CD4-positive, CD25-positive, alpha-beta regulatory T cell (primary cell): ENCODE measurements at places on chromosomes 5 and 9. TPM values are rescaled to one million over a fixed set of nuclear protein-coding genes. Genes with fewer than 3 reads are reported as not detected.
A peak's percentile ranks its signal among the peaks of the same experiment; 100 is the strongest.

DNA sequence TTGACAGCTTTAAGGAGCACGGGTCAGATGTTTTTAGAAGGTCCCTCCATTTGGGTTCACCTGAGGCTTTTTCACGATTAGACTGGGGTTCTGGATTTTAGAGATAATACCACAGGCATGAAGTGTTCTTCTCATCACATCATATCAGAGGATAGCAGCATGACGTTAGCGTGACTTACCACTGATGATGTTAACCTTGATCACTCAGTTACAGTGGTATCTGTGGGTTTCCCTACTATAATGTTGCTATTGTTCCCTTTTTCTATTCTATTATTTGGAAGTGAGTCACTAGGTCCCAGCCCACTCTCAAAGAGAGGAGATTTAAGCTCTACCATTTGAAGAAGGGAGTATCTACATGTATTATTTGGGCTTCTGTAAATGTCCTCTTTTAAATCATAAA is 300.0 kb downstream of the MAST4 start:
- H3K36me3 ChIP-seq = no peaks in the 10 kb centered on the region
- DNase-seq = no peak
- no peaks in the 10 kb centered on the region for H3K4me1 ChIP-seq
- no peak overlapping the region for H3K4me3 ChIP-seq
- no peak overlapping the region for H3K27ac ChIP-seq

DNA sequence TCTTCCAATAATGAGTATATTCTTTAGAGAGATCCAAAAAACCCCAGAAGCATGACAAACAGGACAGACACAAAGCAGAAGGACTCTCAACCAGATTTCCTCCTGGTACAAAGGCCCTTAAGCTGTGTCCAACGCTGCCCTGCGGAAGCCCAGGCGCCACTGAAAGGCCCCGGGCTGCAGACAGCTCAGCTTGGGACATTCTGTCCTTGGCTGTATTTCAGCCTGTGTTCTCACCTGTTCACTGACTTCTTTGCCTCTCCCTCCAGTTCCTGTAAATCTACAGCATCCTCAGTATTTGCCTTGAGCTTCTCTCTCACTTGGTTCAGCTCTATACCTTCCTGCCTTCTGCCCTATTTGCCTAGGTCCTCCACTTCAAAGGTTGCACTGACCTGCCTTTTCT is 96.5 kb downstream of the SH3TC2 start:
- H3K27me3 ChIP-seq = no peaks in the 10 kb centered on the region
- H3K4me3 ChIP-seq = no peak overlapping the region
- H3K27ac ChIP-seq = no peak overlapping the region
- DNase-seq = no peak
- H3K4me1 ChIP-seq = no peaks in the 10 kb centered on the region
- no peaks in the 10 kb centered on the region for H3K36me3 ChIP-seq

GRCh38 chr9:34124099-34124498 is 2.4 kb downstream of the DCAF12 start:
- peak overlapping the region; percentile 94 for H3K27ac ChIP-seq
- H3K4me3 ChIP-seq = peak overlapping the region; percentile 90
- no peaks in the 10 kb centered on the region for H3K27me3 ChIP-seq
- no peak for DNase-seq
- H3K4me1 ChIP-seq = peaks cover 41% of the 10 kb centered on the region
- peaks cover 29% of the 10 kb centered on the region for H3K36me3 ChIP-seq

DNA sequence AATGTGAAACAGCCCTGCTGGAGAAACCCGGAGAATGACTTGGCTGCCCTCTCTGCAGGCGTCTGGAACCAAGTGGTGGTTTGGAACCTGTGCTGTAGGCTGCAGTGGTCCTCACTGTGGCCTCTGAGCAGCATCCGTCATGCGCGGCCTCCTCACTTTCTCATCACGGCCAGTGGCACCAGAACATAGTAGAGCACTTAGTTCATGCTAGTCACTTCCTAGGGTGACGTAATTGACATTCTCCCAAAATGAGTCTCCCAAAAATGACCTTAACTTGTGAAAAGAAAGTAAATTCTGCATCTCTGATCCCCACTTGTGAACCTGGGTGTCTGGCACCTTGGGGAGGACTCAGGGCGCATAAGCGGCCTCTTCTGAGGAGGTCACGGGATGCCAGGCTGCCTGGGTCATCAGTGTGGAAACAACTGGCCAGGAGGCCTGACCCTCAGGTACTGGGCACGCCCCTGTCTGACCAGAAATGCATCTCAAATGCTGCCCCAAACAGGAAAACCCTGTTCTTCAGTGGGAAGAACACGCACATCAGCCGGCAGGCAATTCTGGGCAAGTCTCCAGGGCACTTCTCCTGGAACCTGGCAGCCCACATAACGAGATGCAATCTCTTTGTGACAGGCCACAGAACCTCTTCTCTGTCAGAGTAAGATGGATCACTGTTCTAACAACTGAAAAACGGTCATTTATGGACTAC is 36.6 kb upstream of the SPTLC1 start:
- DNase-seq = no peak
- H3K27me3 ChIP-seq = no peaks in the 10 kb centered on the region
- no peak overlapping the region for H3K4me3 ChIP-seq
- no peak overlapping the region for H3K27ac ChIP-seq

DNA sequence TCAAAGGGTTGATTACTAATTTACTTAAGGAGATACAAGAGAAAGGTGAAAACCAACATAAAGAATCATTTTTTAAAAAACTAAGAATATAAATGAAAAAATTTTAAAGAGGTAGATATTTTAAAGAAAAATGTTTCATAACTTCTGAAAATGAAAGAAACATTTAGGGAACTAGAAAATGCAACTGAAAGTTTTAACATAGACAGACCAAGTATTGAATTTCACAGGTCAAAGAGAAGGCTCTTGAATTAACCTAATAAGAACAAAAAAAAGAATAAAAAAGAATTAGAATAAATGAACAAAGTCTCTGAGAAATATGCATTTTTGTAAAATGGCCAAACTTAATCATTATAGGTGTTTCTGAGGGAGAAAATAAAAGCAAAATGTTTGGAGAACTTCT is 16.1 kb upstream of the FAM174A start:
- no peak for DNase-seq
- H3K27me3 ChIP-seq = peaks cover 4% of the 10 kb centered on the region
- no peaks in the 10 kb centered on the region for H3K36me3 ChIP-seq
- no peak overlapping the region for H3K4me3 ChIP-seq
- H3K4me1 ChIP-seq = no peaks in the 10 kb centered on the region

SHISAL2B gene
- not detected for polyA plus RNA-seq
